HFFc6 (cell line): ENCODE measurements at places on chromosomes 11 and 22.

DNA sequence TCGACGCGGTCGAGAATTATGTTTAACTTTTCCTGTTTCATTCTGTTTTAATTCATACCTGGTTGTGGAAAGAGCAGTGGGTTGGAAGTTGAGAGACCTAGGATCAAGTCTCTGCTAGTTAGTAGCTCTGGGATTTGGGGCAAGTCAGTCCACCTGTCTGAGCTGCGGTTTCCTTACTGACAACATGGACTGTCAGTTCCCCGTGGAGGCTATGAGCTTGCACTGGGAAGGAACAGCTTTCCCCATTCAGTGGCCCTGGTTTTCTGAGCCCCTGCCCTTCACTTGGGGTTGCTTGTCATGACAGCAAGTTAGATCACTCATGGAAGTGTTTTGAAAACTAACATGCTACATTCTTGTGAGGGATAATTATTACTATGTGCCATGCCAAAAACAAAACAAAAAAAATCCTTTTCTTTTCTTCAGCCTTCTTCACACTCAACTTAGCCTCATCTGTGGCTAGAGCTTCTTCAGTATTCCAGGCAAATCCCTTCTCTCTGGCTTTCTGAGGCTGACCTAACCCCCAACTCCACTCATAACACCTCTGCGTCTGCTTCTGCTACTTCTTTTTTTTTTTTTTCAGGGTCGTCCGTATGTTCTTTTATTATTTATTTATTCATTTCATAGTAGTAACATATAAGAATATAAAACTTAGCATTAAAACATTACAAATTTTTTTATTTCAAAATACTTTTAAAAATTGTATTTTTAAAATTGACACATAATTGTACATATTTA lies 43.0 kb upstream of the ZBED5 start:
- DNase-seq, result peak; percentile 10

DNA sequence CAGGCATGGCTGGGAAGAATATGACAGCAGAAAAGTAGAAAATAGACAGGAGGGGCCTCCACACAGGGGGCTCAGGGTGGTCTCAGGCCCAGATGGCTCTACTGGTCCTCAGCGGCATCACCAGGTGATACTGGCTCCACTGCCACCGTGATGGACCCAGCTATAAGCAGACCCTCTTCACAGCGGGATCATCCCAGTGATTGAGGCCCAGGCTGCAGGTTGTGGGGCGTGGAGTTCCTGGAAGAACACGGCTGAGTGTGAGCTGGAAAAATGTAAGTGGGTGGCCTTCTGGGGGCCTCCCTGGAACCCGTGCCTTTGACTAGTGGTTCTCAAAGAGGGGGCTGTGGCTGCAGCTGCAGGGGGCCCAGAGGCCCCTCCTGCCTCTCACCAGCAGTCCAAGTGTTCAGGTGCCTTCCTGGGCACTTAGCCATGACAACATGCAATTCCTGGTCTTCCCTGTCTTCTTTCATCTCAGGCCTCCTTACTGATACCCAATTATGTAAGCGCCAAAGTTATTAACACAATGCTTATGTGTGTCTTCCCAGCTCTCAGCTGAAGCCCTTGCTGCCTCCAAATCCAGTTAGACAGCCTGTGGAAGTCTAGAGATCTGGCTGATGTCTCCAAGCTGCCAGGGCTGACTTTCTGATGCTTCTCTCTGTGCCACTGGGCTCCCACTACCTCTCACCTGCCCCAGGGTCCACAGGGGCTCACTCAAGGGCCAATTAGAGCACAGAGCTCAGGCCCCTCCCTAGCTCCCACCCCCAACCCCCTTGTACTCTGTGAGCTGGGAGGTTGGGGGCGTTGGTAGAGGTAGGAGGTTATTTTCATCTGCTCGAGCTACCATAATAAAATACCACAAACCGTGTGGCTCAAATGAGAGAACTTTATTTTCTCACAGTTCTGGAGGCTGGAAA lies 110.1 kb upstream of the LMO1 start:
- no peak for DNase-seq

DNA sequence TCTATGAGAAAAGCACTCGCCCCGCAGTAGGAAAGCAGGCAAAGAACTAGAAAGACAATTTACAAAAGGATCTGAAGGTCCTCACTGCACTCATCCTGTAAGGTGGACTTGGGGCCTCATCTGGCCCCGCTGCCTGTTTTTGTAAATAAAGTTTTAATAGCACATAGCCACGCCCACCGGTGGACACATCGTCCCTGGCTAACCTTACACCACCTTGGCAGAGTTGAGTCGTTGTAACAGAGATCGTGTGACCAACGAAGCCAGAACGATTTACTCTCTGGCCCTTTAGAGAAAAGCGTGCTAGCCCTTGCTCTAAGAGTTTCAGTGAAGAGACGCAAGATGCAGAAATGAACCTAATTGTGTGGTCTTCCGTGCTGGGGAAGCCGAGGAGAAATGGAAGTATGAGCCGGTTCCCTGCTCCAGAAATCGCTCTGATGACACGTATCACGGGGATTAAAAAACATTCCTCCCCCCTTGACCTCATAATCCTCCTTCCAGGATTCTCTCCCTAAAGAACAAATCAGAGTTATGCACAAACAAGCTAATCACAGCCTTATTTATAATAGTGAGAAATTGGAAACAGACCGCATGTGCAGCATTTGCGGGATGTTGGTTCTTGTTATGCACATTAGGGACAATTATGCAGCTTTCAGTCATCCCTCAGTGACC lies 80.1 kb downstream of the CDKN1C start:
- no peak for DNase-seq

DNA sequence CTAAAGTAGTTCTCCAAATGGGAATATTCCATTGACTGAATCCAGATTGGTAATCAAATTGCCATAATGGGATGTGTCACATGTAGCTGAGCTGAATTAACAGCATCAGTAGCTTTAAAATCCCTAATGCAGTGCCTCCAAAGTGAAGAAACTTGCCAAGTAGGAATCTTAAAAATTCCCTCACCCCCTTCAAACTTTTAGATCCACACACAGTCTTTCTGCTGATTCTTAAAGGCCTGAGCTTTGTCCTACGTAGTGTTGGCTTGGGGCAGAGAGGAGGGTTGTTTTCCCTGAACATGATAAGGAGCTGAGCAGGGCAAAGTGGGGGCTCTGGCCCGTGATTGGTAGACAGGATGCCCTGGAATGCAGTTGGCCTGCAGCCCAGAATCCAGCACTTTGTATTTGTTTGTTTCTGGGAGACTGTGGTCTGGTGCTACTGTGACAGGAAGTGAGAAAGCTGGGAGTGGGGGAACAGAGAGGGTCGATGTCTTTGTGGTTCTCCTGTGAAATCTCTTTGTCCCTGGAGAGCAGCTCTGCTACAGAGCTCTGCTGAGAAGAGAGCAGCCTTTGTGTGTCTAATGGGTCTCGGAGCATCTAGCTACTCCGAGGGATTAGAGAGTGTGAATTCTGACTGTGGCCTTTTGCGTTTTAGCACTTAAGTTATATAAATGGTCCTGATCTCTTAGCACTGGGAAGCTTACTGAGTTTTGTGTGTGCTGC lies 16.9 kb downstream of the CTNND1 start:
- DNase-seq, result peak; percentile 95

GRCh38 chr22:45639747-45640102 lies 31.9 kb upstream of the ATXN10 start:
- no peak for DNase-seq

DNA sequence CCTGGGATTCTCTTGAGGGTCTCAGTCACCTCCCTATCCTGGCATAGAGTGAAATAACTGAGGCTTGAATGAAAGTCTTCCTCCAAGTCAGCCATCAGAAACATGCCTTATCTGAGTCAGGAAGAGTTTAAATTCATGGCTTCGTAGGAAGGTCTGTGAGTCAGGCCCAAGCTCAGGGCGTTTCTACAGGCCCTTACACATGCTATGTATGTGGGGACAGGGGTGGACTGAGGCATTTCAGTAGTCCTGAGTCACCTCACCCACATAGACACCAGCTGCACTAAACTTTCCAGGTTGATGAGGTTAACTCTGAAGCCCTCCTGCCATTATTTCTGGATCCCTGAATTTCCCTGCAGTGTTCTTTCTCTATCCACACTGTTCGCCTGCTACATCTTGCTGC lies 134.6 kb upstream of the RCN1 start:
- peak; percentile 38 for DNase-seq
